ENCODE measurements at places on chromosomes 3 and 15. TPM values are rescaled to one million over a fixed set of nuclear protein-coding genes. Genes with fewer than 3 reads are reported as not detected.

GRCh38 chr15:91855241-91855640 lies 1.7 kb downstream of the SLCO3A1 start:
- DNase-seq = no peak

GRCh38 chr3:71384837-71385716 lies 198.5 kb downstream of the FOXP1 start:
- no peak for DNase-seq

GRCh38 chr3:139894643-139894989 lies 40.4 kb upstream of the CLSTN2 start:
- DNase-seq = no peak

DNA sequence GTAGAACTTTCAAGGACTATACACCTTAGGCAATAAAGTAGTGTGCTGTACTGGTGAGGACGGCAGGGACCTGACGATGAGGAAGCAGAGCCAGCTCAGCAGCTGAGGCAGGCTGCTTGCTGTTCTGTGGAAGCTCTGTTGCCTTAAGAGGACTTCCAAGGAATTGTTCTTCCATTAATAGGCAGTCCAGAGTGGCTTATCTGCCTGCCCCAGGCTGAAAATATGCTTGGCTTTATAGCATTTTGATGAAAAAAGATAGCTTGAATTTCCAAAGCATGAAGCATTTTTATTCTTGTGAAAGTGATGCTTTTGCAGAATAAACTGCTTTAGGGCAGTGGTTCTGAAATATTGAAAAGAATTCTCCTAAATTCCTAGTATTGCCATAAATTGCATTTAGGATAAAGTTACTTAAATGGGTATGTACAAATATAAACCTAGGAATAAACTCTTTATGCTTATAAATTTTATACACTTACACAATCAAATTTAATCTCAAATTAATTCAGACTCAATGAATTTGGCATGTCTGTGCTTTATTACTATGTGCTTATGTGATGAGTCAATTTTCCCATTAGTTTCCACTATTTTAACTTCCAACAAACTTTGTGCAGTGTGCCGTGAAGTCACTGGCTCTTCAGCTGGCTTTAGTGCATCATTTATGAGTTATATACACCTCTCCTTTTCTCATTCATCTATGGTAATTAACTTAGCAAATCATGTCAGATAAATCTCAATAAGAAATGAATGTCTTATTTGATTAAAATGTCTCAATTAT lies 231.0 kb upstream of the RASGRP1 start:
- DNase-seq = no peak

GRCh38 chr3:178304758-178305467 lies 231.3 kb upstream of the KCNMB2 start:
- DNase-seq = no peak

DNA sequence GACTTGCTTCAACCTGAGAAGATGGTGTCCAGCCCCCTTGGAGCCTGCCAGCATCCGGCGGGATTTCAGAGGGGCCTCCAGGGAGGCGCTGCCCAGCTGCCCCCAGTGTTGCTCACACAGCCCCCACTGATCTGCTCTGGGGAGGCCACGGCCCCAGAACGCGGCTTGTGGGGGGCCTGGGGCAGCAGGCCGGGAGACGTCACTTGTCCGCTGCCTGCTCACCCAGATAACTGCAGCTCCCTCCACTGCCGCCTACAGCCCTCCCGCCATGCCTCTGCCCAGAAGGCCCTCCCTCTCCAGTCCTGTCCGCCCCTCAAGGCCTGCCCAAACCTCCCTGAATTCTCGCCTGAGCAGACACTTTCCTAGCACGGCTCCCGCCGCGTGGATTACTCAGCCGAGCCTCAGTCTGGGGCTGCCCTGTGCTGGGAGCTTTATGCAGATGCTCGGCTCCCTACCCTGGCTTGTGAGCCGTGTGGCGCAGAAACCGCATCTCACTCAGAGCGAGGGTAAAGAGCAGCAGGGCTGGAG lies 17.2 kb upstream of the ADIPOQ start:
- peak; percentile 70 for DNase-seq

DNA sequence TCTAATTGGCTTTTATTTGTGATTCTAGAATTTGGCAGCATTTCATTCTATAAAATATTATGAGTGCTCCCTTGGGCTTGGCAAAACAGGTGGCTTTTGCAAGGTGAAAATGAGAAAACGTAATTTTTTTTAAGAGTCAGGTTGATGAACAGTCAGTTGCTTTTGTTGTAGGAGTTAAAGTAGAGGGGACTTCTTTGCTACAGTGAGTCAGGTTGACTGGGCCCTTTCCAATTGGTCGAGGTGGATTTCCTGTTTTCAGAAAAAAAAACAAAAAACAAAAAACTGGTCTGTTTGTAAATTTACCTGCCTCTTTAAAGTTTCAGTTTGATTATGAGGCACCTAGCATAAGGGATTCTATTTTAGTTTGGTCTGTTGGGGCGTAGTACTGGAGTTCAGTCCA lies 1469.4 kb upstream of the GBE1 start:
- DNase-seq = no peak

DNA sequence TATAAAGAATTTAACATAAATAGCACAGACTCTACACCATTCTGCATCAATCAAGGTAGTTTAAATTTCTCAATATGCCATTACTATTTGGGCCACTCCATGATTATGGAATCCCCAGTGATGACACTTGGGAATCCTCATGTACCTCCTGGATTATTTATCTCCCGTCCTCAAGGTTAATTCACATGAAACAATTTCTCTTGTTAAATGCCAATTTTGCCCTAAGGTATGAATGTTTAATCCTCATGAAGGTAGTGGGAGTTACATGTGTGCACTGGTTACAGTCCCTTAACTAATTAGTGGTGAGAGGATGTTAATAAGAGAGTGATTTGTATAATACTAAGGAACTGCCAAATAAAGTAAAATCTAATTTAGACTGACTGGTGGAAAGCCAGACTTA lies 372.3 kb upstream of the MDFIC2 start:
- DNase-seq = no peak

GRCh38 chr15:42066764-42067415 lies 27.5 kb downstream of the PLA2G4D start:
- DNase-seq = no peak

DNA sequence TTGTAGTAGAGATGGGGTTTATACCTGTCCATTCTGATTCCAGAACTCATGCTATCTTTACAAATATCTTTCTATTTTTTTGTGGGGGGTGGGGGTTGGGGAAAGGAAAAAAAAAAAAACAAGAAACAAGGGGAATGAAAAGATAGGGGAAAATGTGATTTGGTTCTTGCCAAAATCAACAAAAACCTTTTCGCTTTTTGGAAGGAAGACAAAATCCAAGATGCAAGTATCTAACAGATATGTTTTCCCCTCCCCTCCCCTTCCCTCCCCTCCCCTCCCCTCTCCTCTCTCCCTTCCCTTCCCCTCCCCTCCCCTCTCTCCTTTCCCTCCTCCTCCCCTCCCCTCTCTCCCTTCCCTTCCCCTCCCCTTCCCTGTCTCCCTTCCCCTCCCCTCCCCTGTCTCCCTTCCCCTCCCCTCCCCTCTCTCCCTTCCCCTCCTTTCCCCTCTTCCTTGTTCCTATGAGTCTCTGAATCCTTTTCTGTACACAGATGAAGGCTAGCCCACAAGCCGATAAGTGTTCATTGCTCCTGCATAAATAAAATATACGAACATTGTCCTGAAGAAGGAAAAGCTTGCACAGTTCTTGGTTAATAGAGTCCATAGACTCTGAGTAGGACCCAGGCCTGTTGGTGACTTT lies 551.9 kb downstream of the EDEM1 start:
- no peak for DNase-seq

DNA sequence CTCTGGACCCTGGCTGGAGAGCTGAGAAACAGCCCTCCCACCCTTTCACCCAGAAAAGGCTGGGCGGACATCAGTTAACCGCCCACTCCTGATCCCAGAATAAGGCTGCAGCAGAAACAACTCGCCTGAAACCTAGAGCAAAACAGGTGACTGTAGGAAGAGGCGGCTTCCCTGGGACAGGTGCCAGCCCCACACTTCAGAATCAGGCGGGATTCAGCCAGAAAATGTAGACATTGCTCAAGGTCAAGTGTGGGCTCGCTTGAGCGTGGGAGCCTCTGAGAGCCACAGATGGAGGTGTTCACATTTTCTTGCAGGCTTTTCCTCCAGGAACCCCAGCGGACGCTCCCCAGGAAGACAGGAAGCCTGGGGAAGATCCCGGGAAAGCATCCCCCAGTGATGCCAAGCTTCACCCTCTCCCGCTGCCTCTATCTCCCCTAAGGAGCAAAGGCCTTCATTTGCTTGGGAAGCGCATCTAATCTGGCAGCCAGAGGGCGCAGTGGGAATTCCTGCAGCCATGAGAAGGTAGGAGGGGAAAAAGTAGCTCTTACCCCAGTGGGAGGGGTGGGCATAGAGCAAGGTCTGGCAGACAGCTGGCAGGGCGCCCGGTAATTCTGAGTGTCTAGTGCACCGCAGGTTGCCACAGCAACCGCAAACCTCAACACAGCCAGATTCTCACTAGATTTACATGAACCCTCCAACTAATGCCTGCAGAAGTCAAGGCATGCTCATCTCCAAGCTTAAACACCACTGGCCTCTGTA lies 77.7 kb downstream of the OCA2 start:
- peak; percentile 44 for DNase-seq

GRCh38 chr15:41562784-41563198 lies 3.8 kb downstream of the TYRO3 start:
- DNase-seq = no peak

DNA sequence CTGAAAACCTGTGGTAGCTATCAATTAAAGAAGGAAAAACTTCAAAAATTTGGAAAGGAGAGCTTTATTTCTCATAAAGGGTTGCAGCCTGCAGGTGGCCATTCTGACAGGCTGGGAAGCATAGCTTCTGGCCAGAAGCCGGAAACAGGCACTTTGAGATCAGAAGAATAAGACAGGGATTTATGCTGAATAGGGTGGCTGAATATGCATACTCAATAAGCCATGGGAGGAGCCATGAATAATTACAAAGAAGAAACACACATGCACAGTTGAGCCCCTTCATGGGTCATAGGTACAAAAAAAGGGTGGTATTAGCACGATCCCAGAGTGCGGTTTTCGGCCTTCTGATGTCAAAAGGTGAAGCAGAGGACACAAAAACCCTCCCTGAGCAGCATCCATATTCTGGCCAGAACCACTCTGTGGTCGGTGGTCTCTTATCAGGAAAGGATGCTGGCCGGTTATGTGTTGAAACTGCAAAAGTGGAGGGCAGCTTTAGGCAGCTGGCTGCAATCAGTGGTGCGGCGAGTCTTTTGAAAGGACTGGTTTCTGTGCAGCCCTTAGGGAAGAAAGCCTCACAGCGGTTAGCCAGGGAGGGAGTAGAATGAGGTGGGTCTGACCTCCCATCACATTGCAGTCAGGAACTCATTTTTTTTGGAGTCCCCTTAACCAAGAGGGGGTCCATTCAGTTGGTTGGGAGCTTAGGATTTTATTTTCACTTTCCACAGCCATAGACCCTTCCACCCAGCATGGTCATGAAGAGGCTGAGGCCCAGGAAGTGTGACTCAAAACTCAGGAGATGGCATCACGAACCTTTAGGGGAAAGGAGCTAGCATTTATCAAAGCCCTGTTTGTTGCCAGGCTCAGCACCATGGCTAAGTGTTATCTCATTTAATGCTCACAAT lies 34.7 kb upstream of the CCDC174 start:
- no peak for DNase-seq

- no peak for DNase-seq
Observed at GRCh38 chr3:39910826-39911464, 101.5 kb downstream of the MYRIP start.

The PPP1R14D gene
- total RNA-seq = not detected

The GOLGA8S gene
- 0.11 TPM for total RNA-seq

The CHRNA5 gene
- total RNA-seq = 29.3 TPM

The ZPLD1 gene
- not detected for total RNA-seq

The PLIN1 gene
- total RNA-seq = 0.11 TPM

The NEK10 gene
- total RNA-seq = 0.84 TPM

The TMEM158 gene
- 35.5 TPM for total RNA-seq

The HIGD2B gene
- total RNA-seq = not detected

The ESYT3 gene
- total RNA-seq = 7.0 TPM

The TLR9 gene
- not detected for total RNA-seq

Data from H1 (cell line).